ENCODE measurements at places on chromosomes 13 and 19.

GRCh38 chr13:86309881-86310280 lies 510.7 kb upstream of the SLITRK6 start:
- no peak for DNase-seq

GRCh38 chr19:47267350-47267759 lies 7.3 kb upstream of the INAFM1 start:
- no peak for DNase-seq

- DNase-seq = no peak
These were observed at the start of gene KLK13 for GRCh38 chr19:51064534-51065220. TSS of gene KLK13 (minus strand) at chr19:51065092. CDS start at chr19:51065067, 25 bp downstream.

DNA sequence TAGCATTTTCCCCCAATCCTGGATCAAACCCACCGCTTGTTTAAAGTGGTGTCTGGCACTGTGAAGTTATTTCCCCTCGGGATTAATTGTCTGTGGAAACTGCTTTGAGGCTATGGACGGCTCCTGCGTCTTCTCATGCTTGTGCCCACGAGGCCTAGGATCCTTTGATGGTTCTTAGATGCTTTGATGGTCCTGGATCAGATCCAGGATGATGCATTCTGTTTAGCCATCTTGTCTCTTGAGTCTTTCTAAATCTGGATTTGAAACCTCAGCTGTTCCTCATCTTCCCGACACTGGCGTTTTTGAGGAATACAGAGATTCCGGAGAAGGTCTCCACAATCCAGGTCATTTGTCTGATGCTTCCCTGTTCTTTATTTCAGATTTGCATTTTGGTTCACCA lies 36.1 kb upstream of the USP29 start:
- no peak for DNase-seq

DNA sequence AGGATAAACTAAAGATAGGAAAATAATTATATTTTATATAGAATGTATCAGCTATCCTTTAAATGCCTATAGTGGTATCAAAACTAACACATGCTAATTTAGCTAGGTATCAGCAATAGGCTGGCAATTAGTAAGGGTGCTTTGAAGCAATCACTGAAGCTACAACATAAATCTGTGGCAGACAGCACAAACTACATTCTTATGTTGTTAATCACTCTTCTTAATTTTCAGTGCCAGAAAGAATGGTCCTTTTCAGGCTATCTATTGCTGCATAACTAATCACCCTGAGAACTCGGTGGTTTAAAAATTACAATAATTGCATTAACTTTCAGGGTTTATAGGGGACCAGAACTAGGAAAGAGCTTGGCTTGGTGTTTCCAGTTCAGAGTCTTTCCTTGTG lies 963.1 kb downstream of the EFNB2 start:
- no peak for DNase-seq

- no peak for DNase-seq
These were observed 26.9 kb downstream of the SIPA1L3 start for GRCh38 chr19:37933937-37934358.

DNA sequence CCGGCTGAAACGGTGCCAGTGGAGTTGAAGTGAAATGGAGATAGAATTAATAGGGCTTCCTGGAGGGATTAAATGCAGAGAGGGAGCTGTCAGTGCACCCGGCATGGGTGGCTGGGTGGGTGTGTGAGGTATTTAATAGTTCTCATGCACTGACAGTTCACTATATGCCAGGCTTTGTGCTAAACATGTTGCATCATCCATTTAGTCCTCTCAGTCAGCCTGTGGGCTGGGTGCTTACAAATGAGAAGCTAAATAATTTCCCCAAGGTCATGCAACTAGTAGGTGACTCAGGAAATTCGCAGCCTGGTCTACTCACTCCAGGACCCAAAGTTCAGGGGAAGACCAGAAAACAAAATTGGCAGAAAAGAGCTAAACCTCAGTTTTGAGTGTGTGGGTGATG lies 63.5 kb upstream of the SPATA13 start:
- peak; percentile 12 for DNase-seq

DNA sequence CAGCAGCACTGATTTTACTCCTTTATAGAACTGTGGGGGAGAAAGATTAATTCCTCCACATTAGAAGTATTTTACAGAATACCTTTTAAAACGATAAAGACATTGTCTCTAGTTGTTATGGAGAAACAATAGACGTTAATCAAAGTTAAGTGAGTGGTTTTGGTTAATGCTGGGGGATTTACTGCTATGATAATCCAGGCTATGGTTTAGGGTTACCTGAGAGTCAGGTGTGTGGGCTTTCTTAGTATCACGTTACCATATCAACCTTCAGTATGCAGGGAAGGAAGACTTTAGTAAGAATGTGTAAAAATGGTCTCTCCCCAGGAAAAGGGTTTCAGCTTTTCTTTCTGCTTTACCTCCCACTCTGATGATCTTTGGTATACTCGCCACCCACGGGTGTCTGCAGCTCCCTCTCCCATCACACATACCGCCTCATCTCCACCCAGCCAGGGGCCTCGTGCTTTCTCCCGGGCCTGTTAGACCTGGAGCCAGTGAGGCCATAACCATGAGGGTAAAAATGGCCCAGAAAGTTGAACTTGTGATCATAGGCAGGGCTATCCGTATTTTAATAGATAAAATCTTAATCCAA lies 45.6 kb upstream of the WDFY2 start:
- DNase-seq = no peak

- DNase-seq = no peak
These were observed 41.6 kb downstream of the NDFIP2 start for GRCh38 chr13:79522583-79522982.

DNA sequence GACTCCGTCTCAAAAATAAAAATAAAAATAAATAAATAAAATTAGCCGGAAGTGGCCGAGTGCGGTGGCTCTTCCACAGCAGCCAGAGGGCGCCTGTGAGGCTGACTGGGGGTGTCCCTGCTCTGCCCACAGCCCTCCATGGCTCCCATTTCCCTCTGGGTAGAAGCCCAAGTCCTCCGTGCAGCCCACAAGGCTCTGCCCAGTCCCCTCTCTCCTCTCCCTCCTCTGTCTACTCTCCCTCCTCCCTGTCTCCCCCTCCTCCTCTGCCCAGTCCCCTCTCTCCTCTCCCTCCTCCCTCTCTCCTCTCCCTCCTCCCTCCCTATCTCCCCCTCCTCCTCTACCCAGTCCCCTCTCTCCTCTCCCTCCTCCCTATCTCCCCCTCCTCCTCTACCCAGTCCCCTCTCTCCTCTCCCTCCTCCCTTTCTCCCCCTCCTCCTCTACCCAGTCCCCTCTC lies 20.4 kb downstream of the MISP start:
- no peak for DNase-seq

GRCh38 chr19:17847538-17848366 lies at the start of gene JAK3:
TSS of gene JAK3 (minus strand) at chr19:17847982. CDS start at chr19:17844417, 3,565 bp downstream.
- DNase-seq = no peak

DNA sequence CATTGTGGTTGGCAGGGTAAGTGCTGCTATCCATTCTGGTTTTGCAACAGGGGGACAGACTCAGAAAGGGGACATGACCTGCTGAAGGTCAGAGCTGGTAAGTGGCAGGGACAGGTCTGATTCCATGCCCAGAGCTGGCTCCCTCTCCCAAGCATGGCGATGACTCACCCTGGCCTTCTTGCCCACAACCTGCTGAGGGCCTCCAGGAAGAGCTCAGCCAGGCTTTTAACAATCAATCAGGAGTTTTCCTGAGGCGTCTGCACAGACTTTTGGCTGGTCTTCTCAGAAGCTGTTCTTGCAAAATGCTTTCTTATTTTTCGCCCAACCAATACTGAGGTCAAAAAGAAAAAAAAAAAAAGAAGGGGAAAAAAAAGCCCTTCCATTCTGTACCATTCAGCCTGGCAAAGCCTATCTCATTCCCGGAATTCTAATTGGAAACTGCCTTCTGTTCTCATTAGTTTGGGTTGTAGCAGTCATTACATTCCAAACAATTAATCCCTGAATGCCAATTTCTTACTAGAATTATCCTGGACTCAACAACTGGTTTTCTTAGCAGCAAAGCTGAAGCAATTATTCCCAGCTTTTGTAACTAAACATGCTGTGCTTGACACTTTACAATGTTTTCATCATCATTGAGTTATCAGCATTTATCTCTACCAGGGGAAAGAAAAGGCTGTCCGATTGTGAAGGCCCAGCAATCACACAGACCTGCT lies 17.7 kb downstream of the SIAH3 start:
- no peak for DNase-seq

DNA sequence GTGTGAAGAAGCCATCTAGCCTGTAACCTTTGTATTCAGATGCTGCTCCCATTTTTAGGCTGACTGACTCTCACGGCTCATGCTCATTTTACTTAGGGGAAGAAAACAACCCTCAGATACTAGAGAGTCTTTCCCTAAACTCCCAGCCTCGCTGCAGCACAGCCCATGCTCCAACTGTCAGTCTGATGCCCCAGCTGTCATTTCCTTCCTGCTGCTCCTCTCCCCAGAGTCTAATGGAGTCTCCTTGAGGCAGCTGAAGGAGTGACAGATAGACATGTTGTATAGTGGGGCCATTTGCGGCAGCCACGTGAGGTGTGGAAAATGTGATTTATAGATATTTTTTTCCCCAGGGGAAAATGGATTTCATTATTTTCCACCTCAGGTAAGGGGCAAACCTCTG lies 59.2 kb upstream of the OLFM4 start:
- DNase-seq = no peak

DNA sequence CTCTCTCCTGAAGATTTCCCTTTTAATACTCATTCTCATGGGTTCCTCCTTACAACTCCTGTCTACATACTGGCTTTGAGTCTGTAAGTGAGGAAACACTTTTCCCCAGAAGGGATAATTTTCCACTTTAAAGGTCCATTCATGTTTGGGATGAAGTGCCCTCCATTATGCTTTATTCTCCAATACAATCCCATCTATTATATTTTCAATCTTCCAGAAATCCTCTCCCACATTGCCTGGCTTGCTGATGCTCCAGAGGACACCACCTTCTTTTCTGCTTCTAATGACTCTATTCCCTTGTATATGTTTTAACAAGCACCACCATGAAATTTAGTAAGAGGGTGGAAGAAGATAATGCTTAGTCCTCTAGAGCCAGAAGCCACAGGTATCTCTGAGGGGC lies 92.7 kb upstream of the NBEA start:
- no peak for DNase-seq

DNA sequence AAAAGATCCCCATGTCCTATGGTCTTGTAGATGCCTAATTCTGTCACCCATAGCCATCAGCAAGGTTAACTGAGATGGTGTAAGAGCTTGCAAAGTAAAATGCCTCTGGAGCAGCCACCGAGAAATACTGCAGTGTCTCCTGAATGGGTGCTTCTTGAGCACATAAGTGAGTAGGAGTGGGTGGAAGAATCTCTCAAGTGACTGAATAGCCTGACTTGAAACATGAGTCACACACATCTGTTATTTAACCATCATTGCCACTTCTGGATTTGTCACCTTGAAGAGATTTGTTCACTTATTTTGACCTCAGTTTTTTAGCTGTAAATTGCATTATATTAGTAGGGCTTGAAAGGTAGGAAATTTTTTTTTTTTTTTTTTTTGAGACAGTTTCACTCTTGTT lies 2.3 kb downstream of the ZNF714 start:
- DNase-seq = no peak

GRCh38 chr13:21326155-21327031 lies 132.7 kb downstream of the ZDHHC20 start:
- DNase-seq = no peak

DNA sequence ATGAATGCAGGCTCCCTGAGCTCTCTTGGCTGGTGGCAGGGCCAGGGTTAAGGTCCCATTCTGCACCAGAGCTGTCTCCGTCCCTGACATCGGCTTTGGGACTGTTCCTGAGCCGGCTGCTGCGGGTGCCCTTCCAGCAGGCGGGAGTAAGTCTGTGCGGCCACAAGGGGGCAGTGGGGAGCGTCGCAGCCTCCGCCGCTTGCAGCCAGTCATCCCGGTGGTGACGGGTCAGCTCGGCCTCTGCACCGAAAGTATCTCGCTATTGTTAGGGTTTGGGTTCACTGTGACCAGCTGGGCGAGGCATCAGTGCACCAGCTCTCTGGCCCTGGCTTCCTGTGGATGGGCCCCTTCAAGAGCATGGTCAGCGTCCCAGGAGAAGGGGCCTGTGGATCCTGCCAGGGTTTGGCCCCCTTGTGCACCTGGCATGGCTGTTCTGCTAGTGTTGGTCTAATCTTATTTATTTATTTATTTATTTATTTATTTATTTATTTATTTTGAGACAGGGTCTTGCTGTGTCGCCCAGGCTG lies 15.1 kb downstream of the NDUFB7 start:
- no peak for DNase-seq

DNA sequence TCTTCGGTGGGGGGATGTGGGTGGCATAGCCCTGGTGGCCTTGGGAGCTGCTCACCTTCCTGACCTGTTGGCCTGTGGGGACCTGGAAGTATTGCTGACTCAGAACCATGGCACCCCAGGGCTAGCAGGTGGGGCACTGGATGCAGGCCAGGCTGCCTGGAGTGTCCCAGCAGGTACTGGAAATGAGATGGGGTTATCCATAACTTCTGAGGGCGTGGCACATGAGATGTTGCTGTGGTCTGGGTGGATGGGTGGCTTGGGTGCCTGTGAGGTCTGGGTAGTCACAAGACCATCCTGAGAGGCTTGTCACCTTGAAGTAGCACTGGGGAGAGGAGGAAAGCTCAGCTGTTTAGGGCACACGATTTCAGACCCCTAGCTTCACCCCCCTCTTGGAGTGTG lies 636 bp upstream of the RNF225 start:
- no peak for DNase-seq

DNA sequence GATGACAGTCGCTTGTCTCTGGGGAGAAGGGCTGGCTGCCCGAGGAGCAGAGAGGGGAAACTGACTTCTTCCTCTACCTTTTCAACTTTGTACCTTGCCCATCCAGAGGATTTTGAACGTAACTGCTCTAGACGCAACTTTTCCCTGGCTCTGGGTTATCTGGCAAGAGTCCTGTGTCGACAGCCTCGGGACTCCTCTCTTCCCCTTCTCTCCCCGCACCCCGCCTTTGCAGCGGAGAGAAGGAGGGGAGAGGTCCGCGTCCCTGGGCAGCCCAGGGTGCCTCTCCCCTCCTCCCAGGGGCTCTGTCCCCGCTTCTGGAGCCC lies 574 bp downstream of the SH3GL1 start:
- no peak for DNase-seq

DNA sequence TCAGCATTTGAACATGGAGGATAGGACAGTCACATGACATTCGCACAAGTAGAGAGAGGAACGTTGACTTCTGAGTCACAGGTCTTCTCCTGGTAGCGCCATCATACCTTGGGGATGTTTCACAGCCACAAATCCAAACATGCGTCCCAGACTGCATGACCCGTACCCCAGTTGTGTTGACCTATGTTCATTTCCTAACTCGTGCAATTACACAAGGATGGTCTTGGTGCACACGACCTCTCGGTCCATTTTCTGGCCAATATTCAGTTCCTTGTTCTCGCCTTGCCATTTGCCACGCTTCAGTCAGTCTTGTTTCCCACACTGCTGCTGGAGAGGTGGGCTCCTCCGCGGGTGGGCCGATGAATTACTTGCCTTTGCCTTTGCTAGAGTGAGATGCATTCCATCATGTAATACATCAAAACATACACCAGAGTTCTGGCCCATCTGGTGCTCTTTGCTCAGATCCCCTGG lies 87.3 kb downstream of the COL4A2 start:
- no peak for DNase-seq

DNA sequence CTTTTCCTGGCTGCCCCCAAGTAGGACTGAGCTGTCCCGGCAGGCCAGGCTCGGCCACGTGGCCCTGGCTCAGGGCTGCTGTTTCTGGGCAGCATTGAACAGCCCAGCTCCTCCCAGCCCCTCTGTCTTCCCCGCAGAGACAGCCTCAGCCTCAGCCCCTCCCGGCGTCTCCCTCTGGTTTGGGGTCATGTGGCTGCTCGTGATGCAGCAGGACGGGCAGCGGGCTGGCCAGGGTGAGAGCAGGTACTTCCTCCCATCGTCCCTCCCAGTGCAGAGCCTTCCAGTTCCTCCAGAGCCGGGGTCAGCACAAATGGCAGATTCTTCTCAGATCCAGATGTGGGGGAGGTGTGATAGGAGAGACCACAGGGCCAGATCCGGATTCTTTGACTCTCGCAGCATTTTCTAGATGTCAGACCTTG lies 114.6 kb downstream of the KDM4B start:
- no peak for DNase-seq
